ENCODE measurements at places on chromosomes 1 and 21.

GRCh38 chr1:90836345-90836679 is 119.2 kb upstream of the BARHL2 start:
- no peak for DNase-seq

DNA sequence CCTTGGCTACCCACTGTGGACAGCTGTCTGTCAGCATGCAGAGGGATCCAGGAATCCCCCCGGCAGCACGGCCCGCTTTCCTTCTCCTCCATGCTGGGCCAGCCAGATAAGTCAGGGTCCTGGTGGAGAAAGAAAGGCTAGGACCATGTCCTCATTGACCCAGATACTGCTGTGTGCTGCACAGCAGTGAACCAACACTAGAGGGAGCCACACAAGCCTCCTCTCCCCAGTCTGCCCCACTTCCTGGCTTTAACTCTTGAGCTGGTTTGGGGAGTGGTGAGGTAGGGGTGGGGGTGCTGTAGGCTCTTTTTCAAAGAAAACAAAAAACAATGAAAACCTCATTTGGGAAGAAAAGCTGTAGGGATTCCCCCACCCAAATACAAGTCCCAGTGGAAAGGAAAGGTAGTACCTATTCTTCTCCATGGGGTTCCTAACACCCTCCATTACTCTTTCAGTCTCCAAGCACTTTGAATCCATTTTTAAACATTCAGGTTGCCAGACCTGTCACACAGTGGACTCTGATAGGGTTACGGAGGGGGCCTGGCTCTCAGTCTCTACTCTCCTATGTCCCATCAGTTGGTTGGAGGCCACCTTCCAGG is 84.9 kb upstream of the CD1D start:
- DNase-seq = peak; percentile 16

GRCh38 chr1:181409981-181410380 is 73.3 kb upstream of the CACNA1E start:
- DNase-seq = no peak

GRCh38 chr1:38031513-38031866 is 15.1 kb downstream of the POU3F1 start:
- no peak for DNase-seq

DNA sequence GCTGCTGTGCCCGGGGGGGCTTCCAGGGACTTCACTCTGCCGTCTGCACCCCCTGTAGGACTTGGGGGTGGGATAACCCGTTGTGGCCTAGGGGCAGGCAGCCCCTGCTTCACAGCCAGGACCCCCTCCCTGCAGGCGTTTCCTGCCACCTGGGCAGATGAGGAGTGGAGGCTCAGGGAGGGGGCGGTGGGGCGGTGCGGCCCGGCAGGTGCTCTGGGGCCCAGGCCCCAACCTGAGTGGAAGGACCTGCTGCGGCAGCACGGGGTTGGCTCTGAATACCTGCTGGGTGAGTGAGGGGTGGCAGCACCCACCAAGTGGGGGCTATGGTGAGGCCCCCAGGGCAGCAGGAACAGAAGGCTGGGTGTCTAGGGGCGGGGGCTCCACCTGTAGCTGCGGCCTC is 78.6 kb upstream of the TTC34 start:
- no peak for DNase-seq

DNA sequence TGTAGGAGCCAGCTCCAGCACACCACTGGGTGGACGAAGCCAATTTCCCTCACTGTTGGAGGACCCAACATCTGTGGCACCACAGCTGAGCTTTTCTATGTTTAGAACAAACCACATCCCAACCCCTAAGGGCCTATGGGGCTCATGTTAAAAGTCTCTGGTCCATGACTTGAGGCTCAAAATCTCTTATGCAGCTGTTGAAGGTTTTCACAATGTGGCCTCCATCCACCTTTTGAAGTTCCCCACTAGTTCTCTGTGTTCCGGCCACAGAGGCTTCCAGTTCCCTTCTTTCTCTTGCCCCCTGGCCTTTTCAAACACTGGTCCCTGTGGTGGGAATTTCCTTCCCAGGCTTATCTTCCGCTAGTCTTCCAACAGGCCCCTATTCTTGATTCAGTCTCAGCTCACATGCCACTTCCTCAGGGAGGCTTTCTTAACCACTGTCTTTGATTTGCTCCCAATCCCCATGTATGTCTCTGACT is 3.9 kb upstream of the IFNLR1 start:
- DNase-seq = no peak

DNA sequence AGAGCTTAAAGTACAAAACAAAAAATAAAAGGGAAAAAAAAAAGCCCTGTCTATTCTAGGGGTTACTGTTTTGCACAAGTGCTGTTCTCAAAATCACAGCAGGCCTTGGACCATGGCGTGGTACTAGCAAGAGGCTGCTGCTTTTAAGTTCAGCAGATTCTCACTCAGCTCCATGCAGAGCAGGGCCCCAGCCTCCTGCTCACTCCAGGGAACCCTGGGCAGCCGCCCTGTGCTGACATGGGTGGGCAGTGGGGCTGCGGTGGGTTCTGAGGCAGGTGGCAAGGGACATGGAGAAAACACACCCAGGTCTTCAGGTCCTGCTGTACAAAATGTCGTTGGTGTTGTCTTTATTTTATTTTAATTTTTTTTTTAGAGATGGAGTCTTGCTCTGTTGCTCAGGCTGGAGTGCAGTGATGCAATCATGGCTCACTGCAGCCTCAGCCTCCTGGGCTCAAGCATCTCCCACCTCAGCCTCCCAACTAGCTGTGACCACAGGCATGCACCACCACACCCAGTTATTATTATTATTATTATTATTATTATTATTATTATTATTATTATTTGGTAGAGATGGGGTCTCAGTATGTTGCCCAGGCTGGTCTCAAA is 170.9 kb downstream of the DYRK1A start:
- no peak for DNase-seq

DNA sequence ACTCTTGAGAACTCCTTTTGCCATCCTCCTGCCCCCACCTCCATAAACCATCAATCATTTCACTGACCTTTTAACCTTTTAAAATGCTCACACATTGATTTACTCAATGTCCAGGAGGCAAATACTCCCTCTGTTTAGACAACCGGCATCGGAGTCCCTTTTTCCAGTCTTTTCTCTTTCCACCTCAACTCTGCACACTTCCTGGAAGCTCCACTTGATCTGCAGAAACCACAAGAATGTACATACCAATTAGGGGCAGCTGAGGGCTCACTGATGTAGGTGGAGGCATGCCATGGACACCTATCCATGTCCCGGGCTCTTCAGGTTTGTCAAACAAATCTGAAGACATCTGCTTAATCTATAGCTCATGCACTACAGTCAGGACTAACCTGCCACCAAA is 5.3 kb upstream of the AMIGO1 start:
- no peak for DNase-seq

DNA sequence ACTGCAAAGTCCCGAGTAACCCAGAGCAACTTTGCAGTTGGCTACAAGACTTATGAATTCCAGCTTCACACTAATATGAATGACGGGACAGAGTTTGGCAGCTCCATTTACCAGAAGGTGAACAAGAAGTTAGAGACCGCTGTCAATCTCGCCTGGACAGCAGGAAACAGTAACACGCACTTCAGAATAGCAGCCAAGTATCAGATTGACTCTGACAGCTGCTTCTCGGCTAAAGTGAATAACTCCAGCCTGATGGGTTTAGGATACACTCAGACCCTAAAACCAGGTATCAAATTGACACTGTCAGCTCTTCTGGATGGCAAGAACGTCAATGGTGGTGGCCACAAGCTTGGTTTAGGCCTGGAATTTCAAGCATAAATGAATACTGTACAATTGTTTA is 66.8 kb downstream of the ACBD6 start:
- DNase-seq = no peak

- peak; percentile 42 for DNase-seq
Observed at GRCh38 chr1:243287652-243288051, 31.8 kb downstream of the SDCCAG8 start.

- no peak for DNase-seq
Observed at GRCh38 chr21:36786186-36786585, 87.3 kb downstream of the SIM2 start.

- no peak for DNase-seq
Observed at GRCh38 chr21:38660333-38661196, 145.2 kb upstream of the ETS2 start.

DNA sequence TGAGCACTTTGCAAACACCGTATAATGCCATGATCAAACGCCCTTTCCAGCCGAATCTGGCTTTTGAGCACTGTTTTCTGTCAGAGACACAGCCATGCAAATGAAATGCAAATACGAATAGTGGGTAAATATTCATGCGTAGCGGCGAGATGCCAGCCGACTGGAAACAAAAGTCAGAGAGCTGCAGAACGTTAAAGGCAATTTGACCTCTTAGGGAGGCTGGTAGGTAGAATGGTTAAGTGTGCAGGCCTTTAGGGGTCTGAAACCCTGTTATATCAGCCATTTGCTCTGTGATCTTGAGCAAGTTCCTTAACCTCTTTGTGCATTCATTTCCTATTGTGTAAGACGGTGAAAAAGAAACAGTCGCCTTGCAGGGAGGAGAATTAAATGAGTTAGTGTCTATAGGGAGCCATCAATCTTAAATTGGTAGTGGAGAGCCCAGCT is 6.5 kb upstream of the SDHB start:
- no peak for DNase-seq

DNA sequence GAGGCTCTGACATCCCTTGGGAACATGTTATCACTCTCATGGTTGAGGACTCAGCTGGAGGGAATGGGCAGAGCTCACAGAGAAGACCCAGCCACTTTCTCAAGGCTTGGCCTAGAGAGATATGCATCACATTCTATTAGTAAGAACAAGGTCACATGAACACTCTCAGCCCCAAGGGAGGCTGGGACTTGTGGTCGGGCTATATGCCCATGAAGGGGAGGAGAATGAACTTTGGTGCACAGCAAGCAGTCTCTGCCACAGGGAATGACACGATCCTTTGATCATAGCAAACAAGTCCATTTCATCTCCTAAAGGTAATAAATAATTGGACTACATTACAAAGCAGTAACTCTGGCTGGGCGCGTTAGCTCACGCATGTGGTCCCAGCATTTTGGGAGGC is 105.7 kb downstream of the SYF2 start:
- DNase-seq = no peak

DNA sequence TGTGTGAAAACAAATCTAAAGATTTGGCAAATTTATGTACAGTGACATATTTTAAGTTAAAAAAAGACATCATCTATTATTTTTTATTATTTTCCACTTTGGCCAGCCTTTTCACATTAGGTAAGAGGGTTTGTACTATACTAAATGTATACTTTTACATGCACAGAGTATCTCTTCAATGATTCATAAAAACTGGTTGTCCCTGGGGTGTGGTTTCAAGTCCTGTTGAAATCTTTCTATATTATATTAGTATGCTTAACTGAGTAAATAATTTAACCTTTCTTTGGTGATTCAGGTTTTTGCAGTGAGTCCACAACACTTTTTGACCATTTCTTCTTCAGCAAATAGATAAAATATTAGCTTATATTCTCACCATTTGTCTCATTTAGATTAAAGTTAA is 45.7 kb downstream of the EEIG2 start:
- no peak for DNase-seq

DNA sequence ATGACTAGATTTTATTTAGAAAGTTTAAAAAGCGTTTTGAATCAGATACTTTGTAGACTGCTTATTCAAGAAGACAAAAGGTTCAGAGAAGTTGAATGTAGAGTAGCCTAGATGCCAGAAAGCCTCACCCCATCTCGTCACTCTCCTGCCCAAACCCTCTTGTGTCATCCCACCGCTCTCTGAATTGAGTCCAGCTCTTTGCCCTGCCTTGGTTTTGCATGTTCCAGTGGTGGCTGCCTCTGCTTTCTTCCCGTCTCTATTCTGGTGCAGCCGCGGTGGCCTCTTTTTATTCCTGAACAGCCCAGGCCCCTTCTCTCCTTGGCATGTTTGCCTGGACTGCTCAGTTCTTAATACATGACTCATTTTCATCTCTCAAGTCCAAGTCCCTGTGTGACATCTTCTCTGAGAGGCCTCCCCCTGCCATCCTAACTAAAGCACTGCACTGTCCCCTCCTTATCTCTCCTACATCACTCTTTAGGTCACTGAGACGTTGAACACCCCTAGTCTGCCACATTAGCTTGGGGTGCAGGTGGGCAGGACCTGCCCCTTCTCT is 22.9 kb downstream of the PRDM2 start:
- DNase-seq = no peak

GRCh38 chr1:95438218-95438948 is 204.4 kb downstream of the RWDD3 start:
- DNase-seq = no peak

DNA sequence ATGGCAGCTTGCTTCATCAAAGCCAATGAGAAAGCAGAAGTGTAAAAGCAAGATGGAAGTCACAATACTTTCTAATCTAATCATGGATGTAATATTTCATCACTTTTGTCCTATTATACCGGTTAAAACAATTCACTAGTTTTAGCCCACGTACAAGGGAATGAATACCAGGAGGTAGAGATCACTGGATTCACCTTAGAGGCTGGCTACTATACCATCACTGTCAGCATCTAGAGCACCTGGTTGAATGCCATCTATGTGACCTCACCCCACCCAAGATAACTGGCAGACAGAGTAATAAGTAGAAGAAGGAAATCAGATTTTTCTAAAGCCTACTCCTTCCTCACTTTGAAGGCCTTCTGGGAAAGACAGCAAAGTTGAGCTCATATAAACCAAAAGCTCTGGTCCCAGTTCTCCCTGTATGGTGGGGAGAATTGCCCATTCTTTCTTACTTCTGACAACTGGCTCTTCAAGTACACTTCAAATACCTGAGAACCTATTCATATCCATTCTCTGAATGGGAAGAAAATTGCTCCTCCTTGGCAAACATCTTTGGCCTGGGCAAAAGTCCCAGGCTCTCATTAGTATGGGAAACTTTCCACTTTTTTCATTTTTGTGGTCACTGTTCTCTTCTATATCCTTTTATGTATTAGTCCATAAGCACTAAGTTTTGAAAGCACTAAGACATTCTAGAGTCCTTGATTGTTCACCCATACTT is 24.8 kb downstream of the HSD3B1 start:
- DNase-seq = no peak

- no peak for DNase-seq
Observed at GRCh38 chr21:26813426-26813998, 31.7 kb downstream of the ADAMTS1 start.

DNA sequence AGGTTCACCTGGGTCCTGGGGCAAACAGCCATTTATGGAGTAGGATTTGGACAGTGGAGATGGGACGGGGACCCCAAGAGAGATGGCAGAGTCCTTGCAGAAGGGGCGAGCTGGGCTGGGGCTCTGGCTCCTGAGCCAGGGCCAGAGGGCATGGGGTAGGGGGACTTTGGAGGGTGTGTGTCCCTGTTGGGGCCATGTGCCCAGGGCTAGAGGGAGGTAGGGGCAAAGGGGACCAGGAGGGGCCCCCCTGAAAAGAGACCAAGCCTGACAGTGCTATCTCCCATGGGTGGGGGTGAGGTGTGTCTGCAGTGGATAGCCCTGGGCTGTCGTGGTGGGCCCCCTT is 92.3 kb downstream of the TRIM11 start:
- DNase-seq = no peak

- DNase-seq = no peak
Observed at GRCh38 chr1:215256936-215257679, 174.6 kb downstream of the KCNK2 start.

DNA sequence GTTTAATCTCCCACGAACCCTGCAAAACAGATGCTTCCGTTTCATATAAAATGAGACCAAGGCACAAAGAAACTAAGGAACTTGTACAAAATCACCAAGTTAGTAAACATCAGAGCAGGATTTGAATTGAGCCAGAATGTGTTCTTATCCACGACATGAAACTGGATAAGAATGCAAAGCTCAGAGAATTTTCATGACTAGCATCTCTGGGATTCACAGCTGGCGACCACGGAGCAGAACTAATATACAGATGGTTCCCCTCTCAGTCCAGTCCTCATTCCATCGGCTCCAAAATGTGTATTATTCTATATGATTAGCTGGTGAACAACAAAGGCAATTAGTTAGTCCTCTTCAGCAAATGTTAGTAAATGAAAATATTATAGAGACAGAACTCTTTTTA is 72.3 kb upstream of the ERG start:
- no peak for DNase-seq

Data from CD4-positive, alpha-beta T cell treated with Interleukin-4 for 1 hour (primary cell).